Suppressor macrophage (primary cell): ENCODE measurements at places on chromosomes 13 and 19.

GRCh38 chr13:25143706-25144105 lies 28.4 kb downstream of the AMER2 start:
- no peak for DNase-seq

- DNase-seq = no peak
Measured at GRCh38 chr19:18762125-18763023, 28.7 kb downstream of the COMP start.

DNA sequence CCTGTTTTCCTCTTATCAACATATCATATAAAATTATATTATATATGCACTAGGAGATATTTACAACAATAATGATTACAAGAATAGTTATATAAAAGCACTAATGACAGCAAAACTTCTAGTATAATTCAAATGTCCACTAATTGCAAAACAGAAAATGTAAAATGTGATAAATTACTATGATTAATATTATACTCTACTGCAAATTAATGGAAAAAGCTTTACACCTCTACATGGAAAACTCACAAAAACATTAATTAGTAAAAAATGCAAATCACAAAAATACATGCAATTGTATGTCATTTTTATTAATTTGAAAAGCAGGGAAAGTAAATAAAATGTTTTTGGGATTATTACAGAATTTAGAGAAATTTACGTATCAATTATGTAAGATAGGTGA lies 681.0 kb upstream of the PCDH20 start:
- no peak for DNase-seq

GRCh38 chr13:50285283-50285682 lies 270.0 kb downstream of the KCNRG start:
- no peak for DNase-seq

- no peak for DNase-seq
Measured at GRCh38 chr19:50155520-50156109, 7.5 kb downstream of the IZUMO2 start.

GRCh38 chr19:2728783-2729387 lies 7.7 kb upstream of the DIRAS1 start:
- DNase-seq = no peak

GRCh38 chr19:40286235-40286970 lies 1.3 kb upstream of the AKT2 start:
- DNase-seq = no peak

GRCh38 chr13:71068041-71068440 lies 799.0 kb downstream of the DACH1 start:
- no peak for DNase-seq

DNA sequence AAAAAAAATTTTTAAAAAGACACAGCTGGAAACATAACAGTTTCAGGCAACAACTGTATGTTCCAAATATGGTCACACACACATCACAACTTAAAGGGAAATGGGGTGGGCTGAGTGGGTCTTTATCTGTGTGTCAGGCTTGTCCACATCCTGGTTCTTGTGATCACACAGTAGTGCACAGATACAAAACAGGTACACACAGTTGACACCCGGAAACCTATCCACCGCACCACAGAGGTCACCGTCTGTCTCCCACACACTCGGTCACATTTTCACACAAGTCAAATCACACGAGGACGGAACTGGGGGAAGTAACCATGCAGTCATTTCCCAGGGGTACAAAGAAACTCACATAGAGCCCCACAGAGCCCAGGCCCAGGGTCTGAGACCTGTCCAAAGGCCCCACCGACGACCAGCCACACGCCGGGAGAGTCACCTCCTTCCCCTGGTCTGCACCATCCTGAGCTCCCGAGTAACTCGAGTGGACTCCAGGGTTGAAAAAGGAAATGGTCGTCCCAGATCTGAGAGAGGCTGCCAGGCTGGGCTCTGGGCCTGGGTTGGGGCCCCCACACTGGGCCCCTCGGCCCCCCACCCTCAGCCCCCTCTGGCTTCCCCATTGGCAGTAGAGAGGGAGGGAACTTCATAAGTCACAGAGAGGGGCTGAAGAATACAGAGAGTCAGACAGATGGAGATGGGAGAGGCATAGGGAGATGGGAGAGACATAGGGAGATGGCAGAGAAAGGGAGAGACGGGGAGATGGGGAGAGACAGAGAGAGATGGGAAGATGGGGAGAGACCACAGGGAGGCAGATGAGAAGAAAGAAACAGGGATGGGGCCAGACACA lies 1.3 kb upstream of the PPAN start:
- peak; percentile 59 for DNase-seq

DNA sequence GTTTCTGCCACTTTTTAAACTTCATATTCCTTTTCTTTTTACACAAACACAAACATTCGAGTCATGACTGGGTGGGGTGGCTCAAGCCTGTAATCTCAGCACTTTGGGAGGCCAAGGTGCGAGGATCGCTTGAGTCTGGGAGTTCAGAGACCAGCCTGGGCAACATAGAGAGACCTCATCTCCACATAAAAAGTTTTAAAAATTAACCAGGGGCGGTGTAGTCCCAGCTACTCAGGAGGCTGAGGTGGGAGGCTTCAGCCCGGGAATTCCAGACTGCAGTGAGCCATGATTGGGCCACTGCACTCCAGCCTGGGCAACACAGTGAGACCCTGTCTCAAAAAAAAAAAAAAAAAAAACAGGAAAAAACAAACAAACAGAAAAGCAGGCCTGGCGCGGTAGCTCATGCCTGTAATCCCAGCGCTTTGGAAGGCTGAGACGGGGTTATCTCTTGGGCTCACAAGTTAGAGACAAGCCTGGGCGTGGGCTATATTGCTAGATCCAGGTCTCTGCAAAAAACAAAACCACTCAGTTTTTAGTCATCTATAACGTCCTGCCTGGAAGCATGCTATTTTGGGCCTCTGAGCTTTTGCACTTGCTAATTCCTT lies 583 bp upstream of the BAX start:
- DNase-seq = no peak

DNA sequence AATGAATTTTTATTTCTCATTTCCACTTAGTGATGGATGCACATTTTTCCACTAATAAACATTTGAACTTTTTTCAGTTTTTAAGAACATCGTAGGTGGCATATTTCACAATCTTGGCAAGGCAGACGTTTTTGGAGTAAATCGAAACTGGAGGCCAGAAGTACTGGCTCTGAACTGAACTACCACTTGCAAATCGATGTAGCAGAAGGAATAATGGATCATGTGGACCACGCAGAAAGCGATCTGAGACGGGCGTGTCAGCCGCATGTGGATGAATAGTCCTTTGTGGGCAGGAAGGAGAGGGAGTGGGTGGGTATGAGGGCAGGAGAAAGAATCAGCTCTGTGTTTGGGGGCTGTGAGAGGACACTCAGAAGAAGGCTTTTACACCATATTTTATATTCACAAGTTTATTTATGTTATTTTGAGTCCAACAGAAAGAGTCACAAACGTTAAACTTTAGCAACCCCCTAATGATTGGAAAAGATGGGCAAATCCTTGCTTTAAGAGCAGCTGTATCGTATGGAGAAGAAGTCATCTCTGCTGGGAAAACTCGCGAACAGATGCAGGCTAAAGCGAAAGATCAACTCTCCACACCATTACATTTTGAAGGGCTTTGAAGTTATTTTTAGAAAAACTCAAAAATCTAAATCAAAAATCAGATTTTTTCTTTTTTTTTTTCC lies 90.5 kb downstream of the COL4A2 start:
- no peak for DNase-seq

DNA sequence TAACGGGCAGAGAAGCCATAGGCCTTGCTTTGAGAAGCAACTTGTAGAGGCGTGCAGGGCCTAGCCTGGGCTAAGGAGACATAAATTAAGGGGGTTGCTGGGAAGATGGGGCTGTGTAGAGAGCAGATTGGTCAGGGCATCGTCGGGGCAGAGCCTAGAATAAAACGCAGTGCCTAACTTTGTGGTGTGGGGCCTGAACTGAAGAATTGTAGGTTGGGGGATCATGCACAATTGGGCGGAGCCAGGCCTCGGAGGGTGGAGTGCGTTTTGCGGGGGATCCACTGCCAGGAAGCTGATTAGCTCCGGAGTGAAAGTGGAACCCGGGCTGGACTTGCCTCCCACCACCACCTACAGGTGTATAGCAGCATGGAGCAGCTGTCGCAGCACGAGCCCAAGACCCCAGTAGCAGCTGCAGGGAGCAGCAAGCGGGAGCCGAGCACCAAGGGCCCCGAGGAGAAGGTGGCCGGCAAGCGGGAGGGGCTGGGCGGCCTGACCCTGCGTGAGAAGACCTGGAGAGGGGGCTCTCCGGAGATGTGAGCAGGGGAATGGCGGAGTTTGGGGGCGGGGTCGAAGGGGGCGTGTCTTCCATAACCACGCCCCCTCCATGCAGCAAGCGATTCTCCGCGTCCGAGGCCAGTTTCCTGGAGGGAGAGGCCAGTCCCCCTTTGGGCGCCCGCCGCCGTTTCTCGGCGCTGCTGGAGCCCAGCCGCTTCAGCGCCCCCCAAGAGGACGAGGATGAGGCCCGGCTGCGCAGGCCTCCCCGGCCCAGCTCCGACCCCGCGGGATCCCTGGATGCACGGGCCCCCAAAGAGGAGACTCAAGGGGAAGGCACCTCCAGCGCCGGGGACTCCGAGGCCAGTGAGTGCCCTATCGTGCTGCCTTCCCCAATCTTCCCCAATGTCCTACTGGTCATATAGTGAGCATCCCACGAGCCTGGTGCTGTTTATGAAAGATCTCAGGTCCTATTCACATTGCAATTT lies 13.8 kb downstream of the DNASE2 start:
- peak; percentile 52 for DNase-seq

DNA sequence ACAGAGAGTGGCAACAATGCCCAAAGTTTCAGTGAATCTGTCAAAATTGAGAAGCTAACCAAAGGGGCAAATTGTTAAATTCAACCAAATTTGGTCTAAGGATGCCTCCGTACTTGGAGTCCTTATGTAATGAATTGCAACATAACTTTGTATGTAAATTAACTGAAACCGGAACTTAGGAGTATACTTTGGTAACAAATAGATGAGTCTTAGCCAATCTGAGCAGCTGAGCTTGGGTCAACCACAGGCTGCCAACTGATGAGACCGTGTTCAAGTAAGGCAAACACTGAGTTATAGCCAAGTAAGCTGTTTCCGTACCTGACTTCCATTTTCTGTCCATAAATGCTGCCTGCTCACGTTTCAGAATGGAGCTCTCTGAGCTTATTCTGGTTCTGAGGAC lies 5.3 kb downstream of the VWA8 start:
- DNase-seq = peak; percentile 71

DNA sequence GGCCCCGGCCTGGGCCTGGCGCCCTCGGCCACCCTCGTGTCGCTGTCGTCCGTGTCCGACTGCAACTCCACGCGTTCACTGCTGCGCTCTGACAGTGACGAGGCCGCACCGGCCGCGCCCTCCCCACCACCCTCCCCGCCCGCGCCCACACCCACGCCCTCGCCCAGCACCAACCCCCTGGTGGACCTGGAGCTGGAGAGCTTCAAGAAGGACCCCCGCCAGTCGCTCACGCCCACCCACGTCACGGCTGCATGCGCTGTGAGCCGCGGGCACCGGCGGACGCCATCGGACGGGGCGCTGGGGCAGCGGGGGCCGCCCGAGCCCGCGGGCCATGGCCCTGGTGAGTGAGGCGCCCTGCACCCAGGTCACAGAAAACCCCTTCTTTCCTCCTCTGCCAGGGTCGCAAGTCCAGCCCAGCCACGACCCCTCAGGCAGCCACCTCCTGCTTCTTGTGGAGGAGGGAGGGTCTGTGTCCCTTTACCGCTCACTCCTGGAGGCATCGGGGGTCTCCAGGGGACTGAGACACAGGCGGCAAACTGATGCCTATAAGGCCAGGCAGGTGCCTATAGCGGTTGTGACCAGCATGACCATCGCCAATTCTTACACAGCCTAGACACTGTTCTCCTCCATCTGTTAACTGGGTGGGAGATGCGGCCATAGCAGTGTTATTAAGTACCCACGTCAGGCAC lies 4.2 kb downstream of the TTC9B start:
- DNase-seq = no peak

DNA sequence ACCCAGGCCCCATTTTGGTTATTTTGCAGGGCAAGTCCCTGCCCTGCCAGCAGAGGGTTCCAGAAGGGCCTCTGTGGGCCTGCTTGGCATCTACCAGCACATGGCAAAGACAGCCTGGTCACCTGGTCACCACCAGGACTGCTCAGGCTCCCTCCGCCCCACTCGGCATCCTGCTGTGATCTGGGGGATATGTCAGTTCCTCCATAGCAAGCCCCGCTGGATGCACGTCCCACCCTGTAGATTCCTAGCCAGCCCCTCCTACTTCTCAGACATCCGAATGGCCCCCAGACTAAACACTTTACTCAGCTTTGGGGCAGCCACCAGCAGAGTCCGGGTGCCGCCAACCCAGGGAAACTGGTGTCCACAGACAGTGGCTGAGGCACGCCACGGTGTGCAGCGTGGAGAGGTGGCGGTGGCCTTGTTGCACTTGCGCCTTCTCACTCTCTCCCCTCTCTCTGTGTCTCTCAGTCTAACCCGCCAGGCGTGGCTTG lies 31.8 kb upstream of the USE1 start:
- peak; percentile 42 for DNase-seq

- DNase-seq = peak; percentile 85
Measured at GRCh38 chr19:18300930-18301717, 19.7 kb upstream of the JUND start.

GRCh38 chr13:98200211-98200878 lies 23.3 kb upstream of the RNF113B start:
- DNase-seq = no peak

DNA sequence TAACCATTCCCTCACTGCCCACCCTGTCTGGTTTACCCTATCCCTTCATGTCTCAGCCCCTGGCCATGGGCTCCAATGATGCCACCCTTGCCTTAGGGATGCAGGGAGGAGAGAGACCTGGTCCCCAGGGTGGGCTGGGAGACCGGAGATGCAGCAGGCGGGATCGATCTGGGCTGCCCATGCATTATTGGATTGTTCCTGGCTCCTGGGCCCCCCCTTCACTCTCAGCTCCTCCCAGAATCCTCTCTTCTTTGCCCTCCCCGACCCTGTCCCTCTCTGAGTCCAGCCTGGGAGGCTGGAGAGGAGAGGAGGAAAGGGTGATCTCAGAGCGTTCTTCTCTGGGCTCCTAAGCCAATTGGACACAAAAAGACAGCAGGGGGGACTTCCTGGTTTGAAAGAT lies 5.8 kb downstream of the KASH5 start:
- no peak for DNase-seq

DNA sequence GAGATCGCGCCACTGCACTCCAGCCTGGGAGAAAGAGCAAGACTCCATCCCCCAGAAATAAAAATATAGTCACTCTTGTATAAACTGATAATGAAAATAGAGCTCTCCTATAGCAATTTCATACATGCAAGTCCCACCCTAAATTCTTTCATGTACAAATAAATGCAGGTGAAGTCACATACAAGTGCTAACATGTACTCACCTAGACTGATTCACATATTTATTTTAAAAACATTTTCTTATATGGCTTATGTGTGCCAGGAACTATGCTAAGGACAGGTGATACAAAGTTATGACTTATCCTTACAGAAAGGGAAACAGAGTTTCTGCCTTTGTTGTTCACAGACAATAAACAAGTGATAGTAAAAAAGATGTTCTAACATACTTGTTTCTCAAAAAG lies 32.0 kb downstream of the USP12 start:
- no peak for DNase-seq

GRCh38 chr19:16285769-16286498 lies 38.7 kb upstream of the KLF2 start:
- peak; percentile 19 for DNase-seq

GRCh38 chr19:48415395-48415794 lies 21.9 kb downstream of the GRIN2D start:
- peak; percentile 89 for DNase-seq
